ENCODE measurements at places on chromosomes 12 and 14.

GRCh38 chr12:40898505-40898904 is 206.3 kb downstream of the CNTN1 start:
- DNase-seq: no peak

- no peak for DNase-seq
Measured at GRCh38 chr12:124906606-124907261, 7.7 kb downstream of the UBC start.

DNA sequence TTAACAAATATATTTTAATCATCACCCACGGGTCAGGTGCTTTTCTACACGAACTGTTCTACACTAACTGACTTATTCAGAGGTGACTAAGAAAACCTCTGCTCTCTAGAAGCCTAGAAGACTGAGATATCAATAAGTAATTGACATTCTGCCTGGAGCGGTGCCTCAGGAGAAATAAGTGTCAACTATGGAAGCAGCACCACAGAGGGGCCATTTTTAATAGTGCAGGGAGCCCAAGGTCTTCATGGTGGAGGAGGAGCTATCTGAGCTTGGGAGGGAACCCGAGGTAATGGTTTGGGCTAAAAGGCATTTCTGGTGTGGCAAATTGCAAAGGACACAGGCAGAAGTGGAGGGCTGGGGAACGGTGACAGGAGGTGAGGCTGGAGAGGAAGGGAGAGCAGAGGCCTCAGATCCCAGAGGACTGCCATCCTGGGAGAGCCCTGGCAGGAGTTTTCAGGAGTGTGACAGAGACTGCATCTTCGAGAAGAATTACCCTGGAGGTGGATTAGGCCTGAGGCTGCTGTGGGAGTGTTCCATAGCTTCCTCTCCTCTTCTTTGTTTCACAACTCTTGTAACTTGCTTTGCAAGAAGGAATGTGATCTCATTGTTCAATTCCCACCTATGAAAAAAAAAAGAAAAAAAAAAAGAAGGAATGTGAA is 123.1 kb downstream of the NPAS3 start:
- DNase-seq: no peak

DNA sequence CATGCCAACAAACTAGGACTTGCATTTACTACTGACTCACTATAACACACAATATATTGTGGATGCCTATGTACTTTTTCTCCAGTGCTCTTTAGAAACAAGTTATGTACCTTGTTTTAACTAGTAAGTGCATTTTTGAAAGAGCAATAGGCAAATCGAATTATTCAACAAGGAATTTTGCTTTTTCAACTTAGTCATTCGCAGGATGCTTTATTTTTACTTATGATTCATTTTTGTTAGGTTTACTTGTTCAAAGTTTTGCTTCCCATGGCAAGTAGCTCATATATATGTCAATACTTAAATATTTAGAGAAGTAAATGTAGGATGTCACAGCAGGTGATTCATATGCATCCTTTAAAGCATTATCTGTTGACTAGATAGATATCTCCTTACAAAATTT is 149.8 kb downstream of the PELI2 start:
- DNase-seq: no peak

GRCh38 chr12:51942501-51943000 is 8.9 kb upstream of the ACVR1B start:
- DNase-seq: no peak

DNA sequence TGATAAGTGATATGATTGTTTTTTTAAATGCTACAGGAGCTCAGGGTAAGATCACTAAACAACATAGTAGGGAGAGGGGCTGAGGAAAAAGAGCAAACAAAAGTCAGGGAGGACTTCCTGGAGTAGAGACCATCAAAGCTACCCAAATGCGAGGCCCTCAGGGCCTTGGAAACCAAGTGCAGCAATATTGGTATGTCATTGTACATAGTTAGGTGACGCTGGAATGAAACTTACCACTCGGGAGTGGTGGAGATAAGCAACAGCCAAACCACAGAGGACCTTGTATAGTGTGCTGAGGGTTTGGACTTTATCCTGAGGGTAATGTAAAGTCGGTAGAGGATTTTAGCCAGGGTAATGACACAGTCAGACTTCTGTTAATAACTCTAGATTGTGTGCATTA is 13.8 kb downstream of the KITLG start:
- DNase-seq: no peak

- DNase-seq: no peak
Measured at GRCh38 chr12:51941011-51941581, 10.4 kb upstream of the ACVR1B start.

DNA sequence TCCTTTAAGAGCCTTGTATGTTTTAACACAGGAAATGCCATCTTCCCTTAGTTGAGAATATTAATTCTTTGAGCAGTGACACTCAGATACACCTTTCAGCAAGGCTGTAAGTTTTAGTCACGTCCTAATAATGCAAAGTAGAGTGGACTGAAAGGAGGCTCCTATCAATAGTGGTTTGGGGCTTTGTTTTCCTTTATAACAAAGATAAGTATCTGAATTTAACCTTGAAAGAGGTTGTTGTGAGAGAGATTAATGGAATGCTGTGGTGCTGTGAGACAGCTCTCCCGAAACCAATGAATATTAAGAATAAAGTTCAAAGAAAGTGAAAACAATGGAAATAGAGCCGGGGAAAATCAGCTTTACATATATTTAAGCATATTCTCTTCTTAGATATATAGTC is 259.6 kb downstream of the ERC1 start:
- DNase-seq: no peak

DNA sequence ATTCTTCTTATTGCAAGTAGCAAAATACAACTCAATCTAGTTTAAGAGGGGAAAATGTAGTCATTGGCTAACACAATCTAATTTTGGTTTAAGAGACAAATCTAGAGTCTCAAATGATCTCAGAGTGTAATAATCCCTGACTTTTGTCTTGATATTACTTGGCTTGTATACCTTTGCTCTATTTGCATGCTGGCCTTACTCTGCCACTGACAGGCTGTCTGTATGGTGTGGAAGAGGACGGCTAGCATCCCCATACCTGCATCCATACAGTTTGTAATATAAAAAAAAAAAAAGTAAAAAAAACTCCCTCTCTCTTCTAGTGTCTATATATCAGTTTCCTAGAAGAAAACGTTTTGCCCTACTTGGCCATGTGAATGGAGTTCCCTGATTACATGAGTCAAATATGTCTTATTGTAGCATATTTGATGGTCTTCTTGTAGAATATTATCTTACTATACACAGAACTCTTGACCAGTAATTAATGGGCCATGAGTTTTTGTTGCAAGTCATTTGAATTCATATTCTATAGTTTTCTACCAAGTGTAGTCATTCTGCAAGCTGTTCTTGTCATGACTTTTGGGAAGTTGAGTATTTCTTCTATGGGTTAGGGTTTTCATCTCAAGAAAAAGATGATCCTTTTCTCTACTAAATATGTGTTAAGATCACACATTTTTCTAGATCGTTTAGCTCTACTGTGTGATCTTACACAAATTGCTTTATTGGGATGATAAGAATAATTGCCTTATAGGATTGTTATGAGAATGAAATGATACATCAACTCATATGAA is 8.2 kb downstream of the HIF1A start:
- no peak for DNase-seq

- DNase-seq: peak; percentile 9
Measured at GRCh38 chr14:77151918-77152588, 10.5 kb upstream of the ZDHHC22 start.

DNA sequence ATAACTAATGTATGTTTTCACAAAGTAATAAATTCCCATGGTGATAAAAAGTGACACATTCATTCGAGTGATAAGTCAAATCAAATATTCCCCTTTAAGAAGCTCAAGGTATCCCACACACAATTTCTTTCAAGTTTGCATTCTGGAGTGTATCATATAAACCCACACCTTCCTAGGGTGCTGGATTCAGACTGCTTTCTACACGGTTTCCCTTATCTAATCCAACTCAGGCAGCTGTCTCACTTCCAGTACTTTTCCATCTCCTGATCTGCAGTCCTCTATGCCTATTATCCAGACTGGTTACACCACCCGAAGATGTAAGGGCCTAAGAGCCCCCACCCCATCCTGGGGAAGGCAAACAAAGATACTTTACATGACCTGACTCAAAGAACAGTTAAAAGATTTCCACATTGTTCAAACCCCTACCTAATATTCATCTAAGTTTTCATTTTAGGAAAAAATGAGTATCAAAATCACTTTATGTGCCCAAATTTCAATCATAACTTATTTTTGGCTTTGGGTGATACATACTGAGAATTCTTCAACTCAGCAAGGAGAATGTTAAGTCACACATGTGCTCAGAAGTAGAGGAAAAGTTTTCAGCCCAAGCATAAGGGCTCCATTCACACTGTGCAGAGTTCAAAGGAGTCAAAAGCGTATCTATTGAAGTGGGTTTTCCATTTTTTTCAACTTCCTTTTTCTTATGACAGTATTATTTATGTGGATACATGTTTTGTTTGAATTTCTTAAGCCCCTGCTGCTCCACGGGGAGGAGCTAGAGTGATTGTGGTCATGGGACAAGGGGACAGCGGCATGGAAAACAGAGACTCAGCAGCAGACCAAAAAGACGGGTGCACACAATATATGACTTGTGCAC is 41.8 kb downstream of the CORO1C start:
- DNase-seq: no peak

GRCh38 chr14:28373721-28374120 is 392.9 kb upstream of the FOXG1 start:
- DNase-seq: no peak

DNA sequence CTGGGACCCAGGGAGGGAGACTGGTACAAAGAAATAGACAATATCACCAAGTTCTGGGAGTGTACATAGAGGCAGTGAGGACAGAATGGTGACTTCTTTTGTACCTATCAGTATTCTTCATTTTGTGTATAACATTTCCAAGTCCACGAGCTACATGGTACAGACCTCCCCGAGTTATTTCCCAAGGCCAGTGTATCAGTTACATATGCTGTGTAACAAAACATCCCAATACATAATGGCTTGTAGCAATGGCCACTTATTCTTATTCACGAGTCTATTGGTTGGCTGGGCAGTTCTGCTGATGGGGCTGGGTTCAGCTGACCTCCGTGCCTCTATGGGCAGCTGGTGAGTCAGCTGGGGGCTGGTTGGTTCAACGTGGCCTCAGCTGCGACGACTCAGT is 98.7 kb upstream of the RFLNA start:
- DNase-seq: no peak

GRCh38 chr14:93309427-93309966 is 23.3 kb downstream of the BTBD7 start:
- DNase-seq: no peak

DNA sequence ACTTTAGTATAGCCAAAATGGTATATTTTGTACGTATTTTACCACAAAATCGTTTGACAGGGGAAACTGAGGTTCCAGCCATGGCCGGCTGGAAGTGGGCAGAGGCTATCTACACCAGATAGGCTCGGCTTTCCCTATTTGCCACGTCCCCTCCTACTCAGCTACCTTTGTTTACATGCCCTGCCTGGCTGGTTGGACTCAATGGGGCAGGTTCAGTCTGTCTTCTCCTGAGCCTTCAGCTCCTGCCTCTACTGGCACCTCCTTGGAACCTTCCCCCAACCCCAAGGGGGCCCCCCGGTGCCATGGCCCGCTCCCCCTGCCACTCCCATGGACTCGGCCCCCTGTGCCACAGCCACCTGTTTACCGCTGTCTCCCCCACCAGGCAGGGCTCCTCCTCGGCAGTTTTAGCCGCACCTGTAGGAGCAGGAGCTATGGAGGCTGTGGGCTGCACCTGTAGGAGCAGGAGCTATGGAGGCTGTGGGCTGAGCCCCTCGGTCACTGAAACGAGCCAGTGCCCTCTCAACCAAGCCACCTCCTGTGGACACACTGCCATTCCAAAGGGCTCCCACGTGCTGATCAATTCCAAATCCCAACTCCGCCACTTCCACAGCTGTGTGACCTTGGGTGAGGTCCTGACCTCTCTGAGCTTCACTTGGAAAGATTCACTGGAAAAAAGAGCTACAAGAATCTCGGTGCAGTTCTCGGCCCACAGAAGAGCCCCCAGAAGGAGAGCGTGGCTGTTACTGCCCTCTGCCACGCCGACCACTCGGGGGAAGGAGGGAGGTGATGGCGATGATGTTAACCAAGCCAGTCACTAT is 62.2 kb downstream of the NCOR2 start:
- DNase-seq: no peak

DNA sequence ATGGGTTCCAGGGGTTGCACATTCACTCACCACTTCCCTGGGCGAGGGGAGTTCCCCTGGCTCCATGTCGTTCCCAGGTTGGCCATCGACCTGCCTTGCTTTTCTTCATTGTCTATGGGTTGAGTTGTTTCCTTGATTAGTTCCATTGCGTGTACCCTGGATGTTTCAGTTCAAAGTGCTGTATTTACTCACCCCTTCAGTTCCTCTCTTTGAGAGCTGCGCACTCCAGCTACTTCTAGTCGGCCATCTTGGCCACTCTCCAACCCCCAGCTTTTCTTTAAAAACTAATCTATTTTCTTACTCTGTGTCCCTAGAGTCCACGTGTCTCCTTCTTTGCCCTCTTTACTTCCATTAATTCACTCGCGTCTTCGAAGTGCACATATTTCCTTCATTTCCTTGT is 11.7 kb downstream of the CLEC2A start:
- DNase-seq: no peak

GRCh38 chr14:31657917-31658316 is 96.7 kb downstream of the NUBPL start:
- DNase-seq: no peak

DNA sequence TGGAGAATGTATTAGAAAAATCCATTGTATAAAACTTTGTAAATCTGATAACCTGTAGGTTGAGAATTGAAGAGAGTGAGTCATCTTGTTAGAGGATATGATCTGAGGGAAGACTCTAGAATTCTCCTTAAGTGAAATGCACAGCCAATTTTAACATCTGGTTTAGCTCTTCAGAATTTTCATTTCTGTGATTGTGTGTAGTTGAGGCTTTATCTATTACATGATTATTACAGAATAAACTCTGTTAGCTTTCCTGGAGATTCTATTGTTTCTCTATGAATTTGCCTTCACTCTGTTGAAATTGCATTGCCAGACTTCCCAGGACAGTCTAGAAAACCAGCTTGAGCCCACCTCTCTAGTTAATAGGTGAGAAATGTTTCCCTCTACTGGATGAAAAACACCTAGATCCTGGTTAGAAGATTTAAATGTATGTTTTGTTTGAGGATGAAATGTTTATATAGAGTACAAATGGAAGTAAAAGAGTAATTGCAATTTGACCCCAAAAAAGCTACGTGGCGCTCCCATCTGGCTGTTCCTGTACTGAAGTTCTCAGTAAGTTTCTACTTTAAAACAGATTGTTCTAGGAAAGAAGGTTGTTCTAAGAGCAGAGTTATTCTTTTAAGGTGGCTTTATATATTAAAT is 2.9 kb downstream of the NUDT4 start:
- no peak for DNase-seq

DNA sequence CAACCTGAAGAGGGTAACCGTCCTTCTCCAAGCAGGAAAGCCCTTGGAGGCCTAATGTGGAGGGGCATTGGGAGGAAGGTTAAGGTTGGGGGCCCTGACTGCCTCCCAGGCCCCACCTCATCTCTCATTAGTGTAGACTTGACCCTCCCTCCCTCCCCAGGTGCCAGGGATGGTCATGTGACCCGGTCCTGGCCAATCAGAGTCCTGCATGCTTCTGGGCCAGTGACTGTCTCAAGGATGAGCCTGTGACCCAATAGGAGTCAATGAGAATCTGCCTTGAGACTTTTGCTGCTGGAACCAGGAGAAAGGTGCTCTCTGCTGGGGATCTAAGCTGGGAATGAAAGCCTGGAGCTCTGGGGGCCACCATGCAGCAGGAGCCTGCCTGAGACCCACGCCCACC is 70.8 kb downstream of the NCOR2 start:
- DNase-seq: no peak

GRCh38 chr12:116294454-116295165 is 17.1 kb upstream of the MED13L start:
- no peak for DNase-seq

- DNase-seq: no peak
Measured at GRCh38 chr12:50690925-50691324, 73.0 kb upstream of the ATF1 start.

- DNase-seq: no peak
Measured at GRCh38 chr14:98345161-98345560, 926.8 kb downstream of the BCL11B start.
